ENCODE measurements at places on chromosomes 3 and 15.

- no peak for DNase-seq
Observed at GRCh38 chr3:38541806-38542205, 45.7 kb downstream of the EXOG start.

DNA sequence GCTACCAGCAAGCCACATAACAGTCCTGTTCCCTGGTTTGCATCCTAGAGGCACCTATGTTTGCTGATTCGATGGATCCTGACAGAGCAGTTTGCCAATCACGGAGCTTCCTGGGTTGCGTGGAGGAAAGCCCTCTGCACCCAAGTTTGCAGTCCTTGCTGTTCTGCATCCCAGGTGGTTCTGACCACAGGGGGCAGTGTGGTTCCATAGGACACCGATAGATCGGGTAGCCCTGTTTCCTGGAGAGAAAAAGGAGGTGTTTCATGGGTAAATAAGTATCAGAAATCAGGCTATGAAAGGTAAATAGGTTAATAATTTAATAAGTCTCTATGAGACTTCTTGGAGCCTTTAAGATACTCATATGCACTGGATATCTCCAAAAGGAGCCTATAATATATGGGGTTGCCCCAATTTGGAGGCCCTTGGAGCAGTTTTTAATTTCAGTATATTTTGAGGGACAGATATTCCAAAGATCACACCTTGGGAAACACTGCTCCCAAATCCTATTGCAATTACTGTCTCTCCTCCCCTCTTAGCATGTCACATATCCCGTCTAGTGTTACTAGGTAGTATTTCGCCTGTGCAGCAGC is 194.6 kb upstream of the TPM1 start:
- DNase-seq: no peak

DNA sequence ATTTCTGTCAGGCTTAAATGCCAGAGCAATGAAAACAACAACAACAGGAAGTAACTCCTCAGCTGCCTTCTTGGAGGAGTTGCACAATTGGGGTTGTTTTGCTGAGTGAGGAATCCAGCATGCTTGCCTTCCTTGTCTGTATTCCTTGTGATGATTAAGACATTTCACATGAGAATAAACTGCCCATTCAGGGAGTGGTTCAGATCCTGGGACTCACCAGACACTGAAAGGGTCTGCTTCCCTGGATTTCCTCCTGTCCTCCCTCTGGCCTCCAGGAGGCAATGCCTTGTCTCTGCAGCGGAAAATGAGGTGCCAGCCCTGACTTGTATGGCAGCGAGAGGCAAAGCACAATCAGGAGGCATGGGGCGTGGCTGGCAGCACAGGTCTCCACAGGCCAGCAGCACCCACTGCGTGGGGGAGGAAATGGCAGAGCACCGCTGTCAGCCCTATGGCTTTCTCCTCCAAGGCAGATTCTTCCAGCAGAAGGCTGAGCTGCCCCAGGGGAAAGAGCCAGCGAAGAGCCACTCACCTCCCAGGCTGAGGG is 41.5 kb downstream of the RBP2 start:
- DNase-seq: no peak

DNA sequence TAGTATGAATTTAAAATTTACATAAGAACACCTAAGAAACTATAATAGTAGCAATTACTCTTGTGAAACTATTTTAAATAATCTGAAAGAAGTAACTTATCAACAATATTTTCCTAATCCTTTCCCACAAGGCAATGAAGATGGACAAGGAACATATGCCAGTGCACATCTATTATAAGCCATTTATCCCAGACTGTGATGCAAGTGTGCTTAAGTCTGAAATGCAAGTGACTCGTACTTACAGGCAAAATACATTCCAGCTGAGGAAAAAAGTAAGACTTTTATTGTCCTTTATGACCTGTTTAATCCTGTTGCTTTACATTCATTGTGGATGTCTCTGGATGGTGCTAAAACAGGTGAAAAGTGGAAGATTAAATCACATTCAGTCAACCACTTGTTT is 709.4 kb downstream of the ZNF385D start:
- no peak for DNase-seq

- DNase-seq: peak; percentile 15
Observed at GRCh38 chr3:187360596-187360995, 7.6 kb upstream of the RTP4 start.

- DNase-seq: no peak
Observed at GRCh38 chr3:122619040-122619439, 41.6 kb downstream of the PARP15 start.

GRCh38 chr3:187434524-187434923 is 66.3 kb downstream of the RTP4 start:
- DNase-seq: peak; percentile 47

- DNase-seq: no peak
Observed at GRCh38 chr3:14455571-14456317, 53.3 kb downstream of the SLC6A6 start.

DNA sequence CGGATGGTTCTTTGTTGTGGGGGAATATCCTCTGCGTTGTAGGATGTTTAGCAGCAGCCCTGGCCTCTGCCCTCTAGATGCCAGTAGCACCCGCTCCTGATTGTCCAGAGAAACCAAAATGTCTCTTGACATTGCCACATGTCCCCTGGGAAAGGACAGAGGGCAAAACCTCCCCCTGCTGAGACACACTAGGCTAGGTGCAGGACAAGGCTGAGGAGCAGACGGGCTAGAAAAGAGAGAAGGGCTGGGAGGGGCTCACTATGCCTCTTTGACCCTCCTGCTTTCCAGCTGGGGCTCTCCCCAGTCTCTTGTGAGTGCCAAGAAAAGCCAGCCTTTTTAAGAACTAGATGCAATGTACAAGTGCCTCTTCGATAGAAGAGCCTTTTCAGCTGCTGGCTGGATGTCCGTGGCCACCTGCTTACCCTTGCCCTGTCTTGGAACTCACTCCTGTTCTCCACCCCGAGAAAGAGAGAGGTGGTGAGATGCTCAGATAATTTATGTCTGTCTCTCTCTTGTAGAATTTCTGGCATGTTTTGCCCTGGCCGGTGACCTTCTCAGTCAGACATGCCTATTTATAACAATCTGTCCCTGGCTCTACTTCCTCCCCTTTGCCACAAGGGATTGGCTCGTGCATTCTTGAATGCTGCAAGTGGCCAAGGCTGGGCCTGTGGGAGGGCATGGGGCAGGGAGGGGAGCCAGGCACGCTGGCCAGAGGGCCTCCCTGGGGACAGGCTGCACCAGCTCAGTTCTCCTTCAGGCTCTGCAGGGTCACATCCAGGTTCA is 142.6 kb downstream of the RPLP1 start:
- peak; percentile 81 for DNase-seq

- DNase-seq: no peak
Observed at GRCh38 chr3:12230406-12230805, 58.5 kb upstream of the PPARG start.

GRCh38 chr15:80489030-80489594 is 84.9 kb downstream of the ARNT2 start:
- peak; percentile 13 for DNase-seq

GRCh38 chr3:8497582-8497981 is 4.0 kb upstream of the LMCD1 start:
- DNase-seq: no peak

- no peak for DNase-seq
Observed at GRCh38 chr15:61671736-61672135, 388.5 kb downstream of the VPS13C start.

DNA sequence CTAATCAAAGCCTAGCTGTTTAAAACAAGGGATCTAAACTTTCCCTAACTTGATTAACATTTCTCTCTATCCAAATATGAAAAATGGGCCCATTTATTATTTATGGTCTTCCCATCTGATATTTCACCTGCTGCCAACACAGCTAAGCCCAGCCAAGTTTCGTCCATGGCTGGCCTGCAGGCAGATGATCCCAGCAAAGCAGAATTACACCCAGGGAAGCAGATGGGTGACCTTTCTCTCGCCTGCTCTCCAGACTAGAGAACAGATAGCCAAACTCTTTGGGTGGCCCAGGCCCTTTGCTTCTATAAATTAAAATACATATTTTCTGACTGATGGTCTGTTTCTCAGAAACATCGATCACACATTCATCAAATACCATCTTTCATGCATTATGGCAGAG is 1038.8 kb downstream of the AGBL1 start:
- DNase-seq: no peak

DNA sequence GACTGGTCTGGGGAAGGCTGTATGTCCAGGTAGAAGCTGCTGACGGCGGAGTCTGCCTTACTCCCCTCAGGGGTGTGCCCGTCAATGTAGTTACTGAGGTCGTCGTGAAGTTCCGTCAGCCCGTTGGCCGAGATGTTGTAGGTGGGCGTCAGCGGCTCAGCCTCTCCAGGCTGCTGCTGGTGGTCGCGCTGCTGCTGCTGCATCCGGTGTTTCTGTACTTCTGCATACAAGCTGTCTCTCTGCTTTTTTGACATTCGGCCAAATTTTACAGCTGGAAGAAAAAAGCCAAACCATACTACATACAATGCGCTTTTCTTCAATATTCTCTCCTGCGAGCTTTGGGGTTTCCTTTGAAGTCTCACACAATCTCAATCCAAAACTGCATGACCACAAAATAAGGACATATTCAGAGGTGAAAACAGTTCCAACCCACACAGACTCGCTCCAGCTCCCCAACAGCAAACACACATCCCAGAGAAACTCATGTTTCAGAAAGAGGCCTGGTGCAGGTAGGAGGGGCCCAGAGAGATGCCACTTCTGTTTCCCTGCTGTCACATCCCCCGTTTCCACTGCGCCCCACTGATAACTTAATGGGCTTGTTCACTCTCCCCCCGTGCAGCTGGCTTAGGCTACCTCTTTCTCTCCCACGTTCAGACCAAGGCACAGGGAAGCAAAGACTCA is 32.5 kb upstream of the ICE2 start:
- DNase-seq: no peak

GRCh38 chr15:62498278-62498677 is 333.2 kb upstream of the C2CD4B start:
- no peak for DNase-seq

DNA sequence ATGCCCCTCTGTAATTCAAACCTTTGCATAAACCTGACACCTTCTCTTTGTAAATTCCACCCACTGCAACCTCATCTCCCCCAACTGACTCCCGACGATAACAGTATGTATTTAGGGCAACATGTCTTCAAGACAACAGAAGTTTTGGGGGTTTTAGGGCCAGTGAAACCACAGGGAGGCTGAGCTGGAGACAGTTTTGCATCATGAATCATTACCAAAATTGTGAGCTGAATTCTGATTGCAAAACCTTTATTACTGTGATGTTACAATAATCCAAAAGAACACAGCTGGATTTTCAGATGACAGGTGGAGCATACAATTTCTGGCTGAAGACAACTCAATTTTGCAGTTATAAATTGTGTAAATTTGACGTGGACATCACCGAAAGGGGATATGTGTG is 281.3 kb upstream of the TTC14 start:
- no peak for DNase-seq

DNA sequence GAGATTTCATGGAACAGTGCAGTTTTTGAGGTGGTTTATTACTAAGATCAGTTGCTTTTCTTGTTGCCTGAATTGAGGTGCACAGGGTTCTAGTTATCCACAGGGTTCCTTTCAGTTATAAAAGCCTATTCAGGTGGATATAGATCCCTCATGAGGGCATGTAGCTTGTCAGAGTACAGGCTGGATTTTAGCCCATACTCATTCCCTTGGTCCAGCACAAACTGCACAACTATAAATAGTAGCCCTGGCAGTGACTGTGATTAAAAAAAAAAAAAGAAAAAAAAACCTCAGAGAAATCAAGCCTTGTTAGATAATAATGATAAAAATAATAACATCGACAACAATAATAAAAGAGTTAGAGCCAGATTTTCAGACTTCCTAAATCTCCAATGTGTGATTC is 154.3 kb downstream of the ZBBX start:
- DNase-seq: no peak

- DNase-seq: no peak
Observed at GRCh38 chr3:143367171-143367570, 247.6 kb downstream of the CHST2 start.

GRCh38 chr3:63762180-63762579 is 56.9 kb upstream of the C3orf49 start:
- DNase-seq: no peak

GRCh38 chr3:194548346-194549321 is 61.8 kb upstream of the ATP13A3 start:
- DNase-seq: no peak

DNA sequence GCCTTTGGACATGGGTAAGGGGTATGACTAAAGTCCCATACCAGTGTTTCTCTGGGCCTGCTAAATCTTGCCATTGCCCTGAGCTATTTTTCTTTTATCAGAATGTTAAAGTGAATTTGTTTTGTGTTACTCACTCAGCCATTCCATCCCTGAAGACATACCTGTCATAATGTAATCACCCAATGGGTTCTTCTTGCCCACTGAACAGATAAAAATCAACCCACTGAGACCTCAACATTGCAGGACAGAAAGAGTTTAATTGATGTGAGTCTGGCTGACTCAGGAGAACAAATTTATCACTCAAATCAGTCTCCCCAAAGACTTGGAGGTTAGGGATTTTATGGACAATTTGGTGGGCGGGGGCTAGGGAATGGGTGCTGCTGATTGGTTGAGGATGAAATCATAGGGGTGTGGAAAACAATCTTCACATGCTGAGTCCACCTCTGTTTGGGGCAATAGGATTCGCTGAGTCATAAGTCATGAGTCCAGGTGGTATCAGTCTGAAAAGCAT is 47.4 kb downstream of the ILDR1 start:
- no peak for DNase-seq

- peak; percentile 83 for DNase-seq
Observed at GRCh38 chr15:64681424-64682024, 93.9 kb downstream of the RBPMS2 start.

- no peak for DNase-seq
Observed at GRCh38 chr3:157551961-157552360, 48.7 kb upstream of the VEPH1 start.

GRCh38 chr3:42746455-42747450 is 26.3 kb downstream of the CCDC13 start:
- DNase-seq: no peak

GRCh38 chr15:68311464-68311835 is 33.9 kb downstream of the FEM1B start:
- no peak for DNase-seq

DNA sequence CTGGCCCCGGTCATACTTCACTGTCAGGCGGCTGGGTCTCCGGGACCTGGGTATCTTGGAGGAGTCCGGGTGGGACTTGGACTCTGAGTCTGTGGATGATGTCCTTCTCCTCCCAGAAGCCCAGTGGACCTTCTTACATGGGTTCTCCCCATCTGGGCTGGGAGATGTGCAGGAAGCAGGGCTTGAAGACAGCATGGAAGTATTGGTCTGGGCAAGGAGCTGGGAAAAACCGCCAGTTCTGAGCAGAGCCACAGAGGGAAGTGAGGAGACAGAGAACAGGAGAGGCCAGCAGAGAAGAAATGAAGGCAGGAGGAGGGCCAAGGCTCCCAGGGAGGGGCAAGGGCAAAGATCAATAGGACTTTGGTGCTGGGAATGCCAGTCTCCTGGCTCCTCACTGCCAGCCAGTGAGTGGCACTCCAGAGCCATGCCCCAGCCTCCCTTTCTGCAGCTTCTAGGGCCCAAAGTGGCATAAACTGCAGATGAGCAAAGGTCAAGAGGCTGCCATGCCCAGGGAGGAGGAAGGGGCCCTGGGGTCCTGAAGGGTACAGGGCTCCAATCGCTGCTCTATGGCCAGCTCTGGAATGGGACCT is at the start of gene PPP1R14D:
TSS of gene PPP1R14D (minus strand) at position 262 of the 590 bp plus-strand sequence. CDS start at position 195, 67 bp downstream.
- no peak for DNase-seq

- no peak for DNase-seq
Observed at GRCh38 chr3:78741066-78741645, 1026.6 kb downstream of the ROBO1 start.

All from spinal cord (tissue), 10 donors.